CMK (cell line): ENCODE measurements at places on chromosomes 5 and 9.

DNA sequence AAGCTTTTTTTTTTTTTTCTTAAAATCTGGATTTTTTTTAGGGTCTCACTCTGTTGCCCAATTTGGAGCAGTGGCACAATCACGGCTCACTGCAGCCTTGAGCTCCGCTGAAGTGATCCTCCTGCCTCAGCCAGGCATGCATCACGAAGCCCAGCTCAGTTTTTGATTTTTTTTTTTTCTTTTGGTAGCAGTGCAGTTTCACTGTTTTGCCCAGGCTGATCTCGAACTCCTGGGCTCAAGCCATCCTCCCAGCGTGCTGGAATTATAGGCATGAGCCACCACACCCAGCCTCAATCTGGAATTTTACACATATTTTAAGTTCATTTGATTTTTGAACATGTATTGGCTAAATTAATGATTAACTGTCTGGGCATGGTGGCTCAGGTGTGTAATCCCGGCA, 36.3 kb downstream of the TRIO start:
- DNase-seq: no peak

DNA sequence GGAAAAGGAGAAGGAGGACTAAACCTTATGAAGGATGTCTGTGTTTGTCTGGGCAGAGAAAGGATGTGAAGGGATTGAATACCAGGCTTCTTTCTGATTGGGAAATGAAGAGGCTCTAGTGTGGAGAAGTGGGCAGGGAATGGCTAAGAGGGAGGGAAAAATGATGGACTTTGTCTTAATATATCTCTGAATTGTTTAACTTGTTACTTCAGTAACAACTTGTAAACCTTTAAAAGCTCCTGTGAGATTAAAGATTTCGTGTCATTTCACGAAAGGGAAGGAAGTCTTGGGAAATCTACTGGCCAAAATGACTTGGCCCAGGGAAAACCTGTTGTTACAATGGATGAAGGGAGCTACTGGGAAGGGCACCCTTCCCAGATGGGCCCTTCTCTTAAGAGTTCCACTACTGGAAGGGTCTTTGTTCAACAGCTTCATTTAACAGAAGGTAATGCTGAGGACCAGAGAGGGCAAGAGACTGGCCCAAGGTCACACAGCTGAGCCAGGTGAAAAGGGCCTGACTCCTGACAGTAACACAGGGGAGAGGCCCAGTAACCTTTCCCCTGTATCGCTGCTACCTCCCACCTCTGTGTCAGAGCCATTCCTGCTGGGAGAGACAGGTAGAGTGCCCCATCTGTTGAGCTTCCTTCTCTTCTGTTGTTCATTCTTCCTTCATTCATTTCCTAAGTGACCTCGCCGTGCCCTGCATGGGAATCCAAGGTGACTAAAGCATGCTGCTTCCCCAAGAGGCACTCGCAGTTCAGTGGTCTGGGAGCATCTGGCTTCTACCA, 5.1 kb upstream of the TCOF1 start:
- DNase-seq: no peak

GRCh38 chr5:98872674-98873073, 56.1 kb downstream of the CHD1 start:
- no peak for DNase-seq

GRCh38 chr5:39100851-39101396, 26.7 kb upstream of the RICTOR start:
- no peak for DNase-seq

- DNase-seq: no peak
Measured at GRCh38 chr9:109139851-109140250, 20.1 kb upstream of the TMEM245 start.

DNA sequence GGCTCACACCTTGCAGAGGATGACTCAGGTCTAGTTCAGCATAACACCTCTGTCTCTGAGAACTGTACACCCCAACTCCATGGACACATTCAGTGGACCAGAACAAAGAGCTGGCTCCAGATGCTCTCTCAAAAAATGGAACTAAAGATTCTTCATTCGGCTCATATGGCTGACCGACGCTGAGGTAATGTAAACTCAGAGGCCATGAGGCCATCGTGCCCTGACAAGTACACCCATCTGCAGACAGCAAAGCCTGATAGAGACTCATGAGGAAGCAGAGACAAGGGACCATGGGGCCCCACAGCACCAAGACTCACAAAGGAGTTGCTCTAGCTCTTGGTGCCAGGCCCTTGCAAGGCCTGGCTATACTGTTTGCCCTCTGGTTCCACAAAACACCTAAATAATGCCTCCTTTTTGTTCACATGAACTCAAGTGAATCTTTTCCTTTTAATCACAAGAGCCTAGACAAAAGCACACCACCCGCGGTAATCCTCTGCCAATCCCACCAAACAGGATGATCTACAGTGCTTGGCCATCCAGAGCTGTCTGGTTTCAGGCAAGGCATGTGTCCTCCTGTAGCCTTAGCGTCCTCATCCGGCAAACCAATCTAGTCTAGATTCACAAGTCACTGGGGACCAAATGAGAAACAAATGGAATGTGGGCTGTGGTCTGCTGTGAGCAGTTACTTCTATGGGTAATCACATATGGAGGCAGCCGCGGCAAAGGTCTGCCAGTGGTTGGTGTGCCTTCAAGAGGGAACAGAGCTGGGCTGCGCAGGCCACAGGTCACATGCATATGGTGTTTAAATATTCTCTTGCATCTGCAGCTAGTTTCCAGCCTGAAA, 22.7 kb downstream of the MED27 start:
- DNase-seq: no peak

DNA sequence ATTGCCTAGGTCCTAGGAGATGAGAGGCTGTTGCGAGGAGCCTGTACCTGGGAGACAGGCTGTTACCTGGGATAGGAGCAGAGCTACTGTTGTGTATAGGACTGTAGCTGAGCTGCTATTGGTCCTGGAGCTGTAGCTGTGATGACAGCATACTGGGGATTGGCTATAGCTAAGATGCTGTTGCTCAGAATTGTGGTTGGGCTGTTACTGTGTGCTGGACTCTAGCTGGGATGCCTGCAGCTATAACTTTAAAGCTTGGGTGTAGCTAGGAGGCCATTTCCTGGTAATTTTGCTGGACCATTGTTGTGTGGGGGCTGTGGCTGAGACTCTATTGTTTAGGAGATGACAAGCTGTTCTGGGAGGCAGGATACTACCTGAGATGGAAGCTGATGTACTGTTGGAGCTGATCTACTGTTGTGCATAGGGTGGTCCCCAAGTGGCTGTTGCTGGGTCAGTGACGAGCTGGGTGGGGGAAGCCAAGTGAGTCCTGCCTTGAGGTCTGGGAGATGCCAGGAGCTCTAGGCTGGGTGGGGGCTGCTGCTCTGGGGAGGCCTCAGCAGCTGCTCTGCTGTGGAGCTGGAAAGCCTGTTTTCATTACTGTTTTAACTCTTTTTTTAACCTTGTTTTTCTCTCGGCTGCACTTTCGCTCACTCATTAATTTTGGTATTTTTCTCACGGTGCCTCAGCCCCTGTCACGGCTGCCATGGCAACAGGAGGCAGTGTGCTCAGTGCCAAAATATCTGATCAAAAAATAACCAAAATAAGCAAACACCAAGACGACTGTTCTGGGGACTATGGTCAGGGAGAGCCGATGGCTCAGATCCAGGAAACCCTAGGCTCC, 3.0 kb upstream of the PCDH1 start:
- DNase-seq: no peak

DNA sequence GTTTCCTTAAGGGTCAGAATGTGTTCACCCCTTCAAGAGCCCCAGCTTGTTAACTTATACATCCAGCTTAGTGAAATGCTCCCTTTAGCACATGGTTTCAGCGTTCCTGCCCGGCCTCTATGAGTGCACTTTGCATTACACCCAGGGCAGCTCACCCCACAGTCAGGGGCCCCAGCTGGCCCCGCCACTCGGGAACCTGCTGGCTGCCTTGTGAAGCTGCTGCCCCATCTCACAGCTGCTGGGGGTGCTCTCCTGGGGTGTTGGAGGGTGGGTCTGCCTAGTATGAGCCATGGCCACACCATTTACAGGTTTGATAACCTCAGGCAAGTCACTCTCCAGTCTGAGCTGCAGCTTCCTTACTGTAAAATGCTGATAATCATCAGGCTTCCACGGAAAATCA, 32.2 kb downstream of the HRH2 start:
- DNase-seq: no peak

DNA sequence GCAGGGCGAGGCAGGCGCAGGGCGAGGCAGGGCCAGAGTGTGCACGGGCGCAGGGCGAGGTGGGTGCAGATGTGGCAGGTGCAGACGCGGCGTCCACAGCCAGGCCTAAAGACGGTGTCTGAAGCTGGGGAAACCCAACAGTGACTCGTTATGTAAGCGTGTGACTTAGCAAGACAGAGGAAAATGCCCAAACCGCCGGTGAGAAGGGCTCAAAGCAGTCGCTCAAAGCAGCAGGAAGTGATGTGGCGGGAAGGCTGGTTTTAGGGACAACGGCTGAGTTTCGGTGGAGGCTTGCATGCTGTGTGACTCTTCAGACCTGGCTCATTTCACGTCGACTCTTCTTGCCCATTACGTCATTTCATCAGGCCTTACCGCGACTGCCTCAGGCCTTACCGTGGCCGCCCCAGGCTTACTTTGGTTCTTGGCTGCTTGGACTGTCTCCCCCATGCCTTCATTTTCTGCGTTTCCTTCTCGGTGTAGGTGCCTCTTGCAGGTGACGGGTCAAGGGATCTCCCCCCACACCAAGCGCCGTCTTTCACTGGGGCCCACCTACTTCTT, 50.5 kb upstream of the EXOC3 start:
- no peak for DNase-seq

GRCh38 chr5:148805326-148806290, 20.8 kb upstream of the ADRB2 start:
- no peak for DNase-seq

- DNase-seq: no peak
Measured at GRCh38 chr5:110072651-110073050, 382.9 kb downstream of the MAN2A1 start.

GRCh38 chr9:79757881-79758669, 186.3 kb downstream of the TLE4 start:
- no peak for DNase-seq

DNA sequence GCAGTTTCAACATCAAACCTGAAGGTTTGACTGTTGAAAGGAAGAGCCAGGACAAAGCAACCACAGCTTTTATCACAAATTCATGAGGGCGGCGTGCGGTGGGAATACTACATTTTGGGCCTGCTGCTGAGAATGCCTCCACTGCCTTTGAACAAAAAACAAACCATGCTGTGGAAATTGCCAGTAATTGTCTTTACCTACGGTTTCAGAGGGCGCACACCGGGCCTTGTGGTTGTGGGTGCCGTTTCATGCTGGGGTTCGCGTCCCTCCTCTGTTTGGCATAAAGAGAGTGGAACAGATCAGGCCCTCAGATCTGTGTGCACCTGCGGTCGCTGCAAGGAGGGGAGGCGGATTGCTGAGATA, 27.6 kb upstream of the TCF7 start:
- no peak for DNase-seq

DNA sequence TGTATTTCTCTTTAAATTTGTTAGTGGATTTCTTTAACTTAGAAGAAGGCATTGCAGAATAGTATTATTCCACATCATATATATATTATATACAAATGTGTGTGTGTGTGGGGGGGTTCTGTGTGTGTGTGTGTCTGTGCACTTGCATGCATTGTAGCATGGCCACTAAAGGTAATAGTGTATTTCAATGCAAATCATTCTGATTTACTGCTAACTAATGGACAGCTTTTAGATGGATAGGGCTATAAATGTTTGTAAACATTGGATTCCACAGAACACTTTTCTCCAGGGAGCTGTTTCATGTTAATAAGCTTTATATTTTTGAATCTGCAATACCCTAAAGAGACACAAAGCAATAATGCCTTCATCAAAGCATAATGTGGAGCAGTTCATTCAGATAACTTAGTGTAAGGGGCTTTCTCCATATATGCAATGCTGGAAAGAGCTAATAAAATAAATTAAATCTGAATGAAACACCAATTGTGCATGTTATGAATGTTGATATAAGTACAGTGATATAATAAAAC, 496.7 kb upstream of the CDH9 start:
- DNase-seq: no peak

- no peak for DNase-seq
Measured at GRCh38 chr9:81244631-81245030, 444.7 kb downstream of the TLE1 start.

DNA sequence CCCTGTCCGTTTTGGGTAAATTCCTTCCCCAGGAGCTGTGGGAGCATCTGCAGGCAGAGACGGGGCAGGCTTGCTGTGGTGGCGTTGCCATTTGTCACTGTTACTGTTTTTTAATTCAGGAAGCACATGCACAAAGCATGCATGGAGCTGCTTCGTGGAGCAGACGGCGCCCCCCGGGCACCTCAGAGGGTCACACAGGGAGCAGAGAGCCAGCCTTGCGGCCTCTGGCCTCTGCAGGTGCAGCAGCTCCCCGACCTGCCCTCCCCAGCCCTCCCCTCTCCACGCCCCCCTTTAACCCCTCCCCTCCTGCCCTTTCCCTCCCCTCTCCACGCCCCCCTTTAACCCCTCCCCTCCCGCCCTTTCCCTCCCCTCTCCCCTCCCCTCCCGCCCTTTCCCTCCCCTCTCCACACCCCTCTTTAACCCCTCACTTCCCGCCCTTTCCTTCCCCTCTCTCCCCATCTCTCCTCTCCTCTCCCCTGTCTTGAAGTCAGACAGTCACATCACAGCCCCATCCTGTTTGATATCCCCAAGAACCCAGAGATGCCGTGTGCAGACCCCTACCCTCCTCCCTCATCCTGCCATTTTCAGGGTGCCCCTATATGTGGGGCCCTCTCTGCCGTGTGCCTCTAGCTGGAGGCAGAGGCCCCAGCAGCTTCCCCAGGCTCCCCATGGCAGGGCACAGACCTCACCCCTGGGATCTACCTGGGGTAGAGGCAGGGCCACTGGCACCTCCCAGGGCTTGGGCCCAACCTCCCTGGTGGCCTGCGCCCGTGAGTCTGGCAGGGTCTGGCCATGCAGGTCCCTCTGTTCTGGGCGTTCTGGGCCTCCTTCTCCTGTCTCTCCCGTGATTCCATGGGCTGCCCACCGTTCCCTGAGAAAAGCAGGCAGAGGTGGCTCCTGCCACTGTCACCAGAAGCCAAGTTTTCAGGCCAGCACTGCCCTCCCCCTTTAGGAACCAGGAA, 29.6 kb upstream of the UBAC1 start:
- peak; percentile 98 for DNase-seq

GRCh38 chr5:40221796-40222195, 457.9 kb upstream of the PTGER4 start:
- no peak for DNase-seq

DNA sequence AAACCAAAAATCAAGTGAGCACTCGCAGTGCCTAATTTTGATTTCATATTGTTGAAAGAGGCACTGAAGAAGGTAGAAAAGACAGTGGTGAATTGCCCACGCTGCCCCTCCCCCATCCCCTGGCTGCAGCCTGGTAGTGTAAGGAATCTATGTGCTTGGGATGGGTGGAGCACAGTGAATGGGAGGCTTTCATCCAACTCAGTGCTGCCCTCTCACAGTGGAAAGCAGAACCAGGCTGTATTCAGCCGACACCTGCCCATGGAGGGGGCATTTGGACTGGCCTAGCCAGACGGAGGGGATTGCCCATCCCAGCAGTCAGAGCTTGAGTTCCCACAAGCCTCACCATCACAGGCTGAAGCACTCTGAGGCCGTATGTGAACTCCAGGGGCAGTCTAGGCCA, 800.4 kb upstream of the DMAC1 start:
- DNase-seq: no peak

GRCh38 chr5:169296419-169297143, 4.4 kb downstream of the SLIT3 start:
- DNase-seq: no peak

- DNase-seq: no peak
Measured at GRCh38 chr9:114811966-114812636, 6.3 kb upstream of the TNFSF15 start.

GRCh38 chr5:64826541-64826940, 57.8 kb downstream of the CWC27 start:
- no peak for DNase-seq
